Foreskin melanocyte (primary cell): ENCODE measurements at places on chromosomes 12 and 14.
A peak's percentile ranks its signal among the peaks of the same experiment; 100 is the strongest.

- DNase-seq = no peak
Measured at GRCh38 chr12:102512523-102512922, 32.2 kb upstream of the IGF1 start.

DNA sequence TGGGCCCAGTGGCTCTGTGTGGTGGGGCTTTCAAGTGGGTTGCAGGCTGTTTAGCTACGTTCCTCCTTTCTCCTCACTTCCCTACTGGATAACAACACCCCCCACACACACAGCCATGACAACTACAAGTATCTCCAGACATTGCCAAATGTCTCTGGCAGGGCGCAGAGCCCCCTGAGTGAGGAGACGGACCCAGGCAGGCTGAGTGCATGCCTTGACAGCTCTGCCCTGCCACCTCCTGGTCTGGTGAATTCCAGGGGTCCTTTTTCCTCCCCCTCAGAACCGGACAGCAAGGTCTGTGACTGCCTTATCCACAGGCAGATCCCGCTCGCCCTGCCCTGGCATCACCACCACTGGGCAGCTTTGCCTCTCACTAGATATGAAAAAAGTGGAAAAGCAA lies 276.5 kb downstream of the TMEM132C start:
- DNase-seq = no peak

GRCh38 chr14:81450100-81450531 lies 50.0 kb upstream of the STON2 start:
- no peak for DNase-seq

DNA sequence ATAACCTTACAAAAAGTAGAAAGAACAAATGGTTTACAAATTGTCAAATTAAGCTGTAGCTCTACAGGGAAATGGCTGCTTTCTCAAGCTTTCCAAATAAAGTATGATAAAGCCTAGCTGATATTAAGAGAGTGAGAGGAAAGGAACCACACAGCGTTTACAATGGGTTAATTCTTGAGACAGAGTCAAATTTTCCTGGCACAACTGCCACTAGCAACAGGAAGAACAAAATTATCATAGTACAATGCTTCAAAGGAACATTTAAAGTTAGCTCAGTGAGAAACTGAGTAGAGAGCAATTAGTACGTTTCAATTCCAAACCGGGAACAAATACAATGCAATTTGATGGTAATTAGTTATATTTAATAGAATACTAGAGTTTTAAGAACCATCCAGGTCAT lies 116.0 kb downstream of the PPP1R12A start:
- peak; percentile 6 for DNase-seq

DNA sequence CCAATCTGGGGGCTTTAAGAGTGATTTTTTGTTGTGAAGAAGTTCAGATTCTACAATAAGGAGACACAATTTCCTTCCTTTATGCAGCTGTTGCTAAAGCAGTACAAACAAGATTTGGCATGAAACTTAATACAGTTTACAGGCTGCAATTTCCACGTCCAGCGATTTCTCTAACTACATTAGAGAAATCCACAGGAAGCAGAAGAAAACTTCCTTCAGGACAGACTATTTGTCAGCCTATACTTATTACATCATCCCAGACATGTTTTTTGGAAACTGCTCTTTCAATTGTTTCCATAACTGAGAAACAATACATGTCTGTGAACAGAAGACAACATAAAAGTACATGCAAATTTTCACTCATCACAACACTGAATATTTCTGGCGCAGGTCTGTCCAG lies 204.3 kb downstream of the TTC7B start:
- DNase-seq = no peak
